Activated T-helper 2 cell treated with anti-CD3 and anti-CD28 coated beads, Interferon-gamma antibody, Interleukin-2, Interleukin-4, amounts not matched to agents 10 μg/mL and 5 μg/mL and 100 μg/mL, durations not matched to agents 14 hours and 24 hours and 36 hours (primary cell): ENCODE measurements at places on chromosomes 6 and 20. TPM values are rescaled to one million over a fixed set of nuclear protein-coding genes. Genes with fewer than 3 reads are reported as not detected.

GRCh38 chr6:37653933-37654565, 43.6 kb downstream of the MDGA1 start:
- no peak overlapping the region for H3K27ac ChIP-seq
- H3K36me3 ChIP-seq, result peaks cover 4% of the 10 kb centered on the region
- peaks cover 10% of the 10 kb centered on the region for H3K4me1 ChIP-seq
- no peak overlapping the region for H3K4me3 ChIP-seq

- H3K27ac ChIP-seq, result no peak overlapping the region
- DNase-seq, result no peak
- no peak overlapping the region for H3K4me3 ChIP-seq
- peaks cover 2% of the 10 kb centered on the region for H3K4me1 ChIP-seq
- H3K27me3 ChIP-seq, result no peaks in the 10 kb centered on the region
Observed at GRCh38 chr20:34781220-34781619, 44.2 kb downstream of the NCOA6 start.

- no peak overlapping the region for H3K4me3 ChIP-seq
- H3K36me3 ChIP-seq, result peaks cover 5% of the 10 kb centered on the region
- DNase-seq, result no peak
- H3K27me3 ChIP-seq, result peaks cover 8% of the 10 kb centered on the region
- no peaks in the 10 kb centered on the region for H3K4me1 ChIP-seq
- no peak overlapping the region for H3K27ac ChIP-seq
Observed at GRCh38 chr6:20497216-20498040, 36.8 kb upstream of the CDKAL1 start.

GRCh38 chr6:112800916-112801315, 453.8 kb downstream of the RFPL4B start:
- H3K27me3 ChIP-seq, result no peaks in the 10 kb centered on the region
- H3K36me3 ChIP-seq, result no peaks in the 10 kb centered on the region
- no peak overlapping the region for H3K4me3 ChIP-seq
- no peaks in the 10 kb centered on the region for H3K4me1 ChIP-seq
- no peak overlapping the region for H3K27ac ChIP-seq

DNA sequence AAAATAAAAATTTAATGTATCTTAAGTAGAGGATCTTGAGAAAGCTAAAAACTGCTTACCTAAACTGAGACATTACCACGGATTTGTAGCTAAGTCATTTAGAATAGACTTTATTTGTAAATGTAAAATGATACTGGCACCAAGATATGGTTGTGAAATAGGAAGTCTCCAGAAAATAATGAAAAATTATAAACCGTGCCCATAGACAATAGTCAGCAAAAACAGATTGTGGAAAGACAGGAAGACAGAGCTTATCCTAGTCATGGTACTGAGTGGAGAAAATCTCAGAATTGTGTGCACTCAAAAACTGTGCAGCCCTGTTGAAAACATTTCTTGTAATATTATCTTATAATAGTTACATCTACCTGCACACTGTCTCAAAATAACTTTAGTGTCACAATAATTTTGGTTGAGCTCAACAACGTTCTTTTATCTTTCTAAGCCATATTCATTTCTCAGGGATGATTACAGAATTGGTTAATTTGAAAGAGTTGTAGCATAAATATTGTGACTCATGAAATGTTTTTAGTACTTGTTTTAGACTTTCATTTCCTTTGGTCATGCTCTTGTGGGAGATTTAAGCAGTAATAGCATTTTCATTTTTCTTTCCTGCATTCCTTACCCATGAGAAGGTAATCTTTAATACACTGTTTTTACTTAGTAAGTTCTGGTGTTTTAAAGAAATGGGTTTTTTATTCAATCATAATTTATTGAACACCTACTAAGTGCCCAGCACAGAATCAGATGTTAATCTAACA, 174.5 kb downstream of the SOX4 start:
- no peak for DNase-seq
- H3K4me1 ChIP-seq, result peaks cover 11% of the 10 kb centered on the region
- peaks cover 2% of the 10 kb centered on the region for H3K27me3 ChIP-seq
- H3K27ac ChIP-seq, result no peak overlapping the region

DNA sequence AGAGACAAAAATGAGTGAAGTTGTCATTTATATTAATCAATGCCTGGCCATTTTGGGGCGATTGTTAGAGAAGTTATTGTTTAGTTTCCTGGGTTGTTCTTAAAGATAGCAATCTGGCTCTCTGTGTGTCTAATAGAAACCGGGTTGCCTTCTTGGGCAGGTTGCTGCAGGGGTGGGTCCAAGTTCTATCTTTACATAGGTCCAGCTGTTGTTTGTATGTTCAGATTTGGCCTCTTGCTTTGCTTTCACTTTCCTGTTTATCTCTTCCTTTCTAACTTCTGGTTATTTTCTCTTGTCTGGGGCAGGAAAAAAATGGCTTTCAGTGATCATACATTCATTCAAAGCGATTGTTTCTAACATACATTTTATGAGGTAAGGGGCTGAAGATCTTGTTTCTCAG, 128.4 kb upstream of the NOX3 start:
- H3K4me1 ChIP-seq, result no peaks in the 10 kb centered on the region
- H3K27ac ChIP-seq, result no peak overlapping the region
- DNase-seq, result no peak
- no peak overlapping the region for H3K4me3 ChIP-seq

DNA sequence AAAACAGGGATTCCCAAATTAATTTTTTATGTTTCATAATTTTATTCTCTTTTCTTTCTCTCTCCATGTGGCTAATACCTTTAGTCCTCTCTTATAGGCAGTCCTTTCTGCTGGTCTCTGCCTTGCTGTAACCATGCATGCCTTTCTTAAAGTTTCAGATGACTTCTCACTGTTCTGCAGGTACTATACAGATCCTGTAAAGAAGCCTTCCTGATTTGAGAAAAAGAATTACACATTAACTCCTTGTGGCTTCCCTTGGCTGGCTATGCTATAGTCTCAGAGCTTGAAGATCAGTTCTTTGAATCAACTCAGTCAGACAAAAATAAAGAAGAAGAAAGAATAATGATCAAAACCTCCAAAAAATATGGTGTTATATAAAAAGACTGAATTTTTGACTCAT, 7.3 kb upstream of the GPR63 start:
- H3K27ac ChIP-seq, result no peak overlapping the region
- peaks cover 2% of the 10 kb centered on the region for H3K4me1 ChIP-seq
- peaks cover 40% of the 10 kb centered on the region for H3K27me3 ChIP-seq

DNA sequence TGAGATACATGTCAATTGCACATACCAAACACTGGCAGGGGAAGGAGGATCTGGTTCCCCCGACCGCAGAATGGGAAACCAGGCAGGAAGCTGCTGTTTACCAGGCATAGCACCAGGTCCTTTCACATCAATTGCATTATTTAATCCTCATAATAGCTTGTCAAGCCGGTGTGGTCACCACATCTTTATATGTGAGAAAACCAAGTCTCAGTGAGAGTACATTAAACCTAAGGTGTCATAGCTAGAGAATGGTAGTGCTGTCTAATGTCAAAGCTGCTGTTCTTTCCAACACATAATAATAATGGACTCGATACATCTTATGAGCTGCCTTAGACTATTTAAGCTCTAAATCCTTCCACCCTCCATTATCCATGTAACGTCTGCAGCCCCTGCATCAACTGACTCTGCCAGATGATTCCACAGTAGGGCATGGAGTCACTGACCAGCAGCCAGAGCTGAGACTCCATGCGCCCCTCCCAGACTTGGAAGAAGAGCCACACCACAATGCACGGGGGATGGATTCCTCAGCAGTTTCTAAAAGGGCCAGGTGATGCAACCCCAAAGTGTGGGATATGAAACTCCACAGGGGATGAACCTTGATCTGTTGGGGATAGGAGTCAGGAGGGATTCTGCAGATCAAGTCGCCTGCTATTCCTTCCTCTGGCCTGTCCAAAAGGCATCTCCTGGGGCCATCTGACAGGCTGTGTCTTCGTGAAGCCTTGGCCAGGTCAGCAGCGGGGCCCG, 71.8 kb downstream of the GPR6 start:
- no peak overlapping the region for H3K4me3 ChIP-seq
- H3K4me1 ChIP-seq, result no peaks in the 10 kb centered on the region
- no peak for DNase-seq
- no peak overlapping the region for H3K27ac ChIP-seq
- H3K27me3 ChIP-seq, result peaks cover 7% of the 10 kb centered on the region
- H3K36me3 ChIP-seq, result no peaks in the 10 kb centered on the region

- DNase-seq, result no peak
- H3K4me3 ChIP-seq, result no peak overlapping the region
- H3K4me1 ChIP-seq, result peaks cover 2% of the 10 kb centered on the region
- no peak overlapping the region for H3K27ac ChIP-seq
- no peaks in the 10 kb centered on the region for H3K36me3 ChIP-seq
- H3K27me3 ChIP-seq, result peaks cover 11% of the 10 kb centered on the region
Observed at GRCh38 chr6:129432738-129433137, 277.2 kb downstream of the ARHGAP18 start.

DNA sequence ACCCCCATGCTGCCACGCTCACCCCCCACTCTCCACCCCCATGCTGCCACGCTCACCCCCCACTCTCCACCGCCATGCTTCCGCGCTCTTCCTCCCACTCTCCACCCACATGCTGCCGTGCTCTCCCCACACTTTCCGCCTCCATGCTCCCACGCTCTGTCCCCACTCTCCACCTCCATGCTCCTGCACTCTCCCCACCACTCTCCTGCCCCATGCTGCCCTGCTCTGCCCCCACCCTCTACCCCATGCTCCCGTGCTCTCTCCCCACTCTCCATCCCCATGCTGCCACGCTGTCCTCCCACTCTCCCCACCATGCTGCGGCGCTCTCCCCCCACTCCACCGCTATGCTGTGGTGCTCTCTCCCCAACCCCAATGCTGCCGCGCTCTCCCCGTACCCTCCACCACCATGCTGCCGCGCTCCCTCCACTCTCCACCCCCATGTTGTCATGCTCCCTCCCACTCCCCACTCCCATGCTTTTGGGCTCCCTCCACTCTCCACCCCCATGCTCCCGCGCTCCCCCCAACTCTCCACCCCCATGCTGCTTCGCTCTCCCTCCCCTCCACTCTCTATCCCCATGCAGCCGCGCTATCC, 46.0 kb upstream of the PDE10A start:
- H3K4me1 ChIP-seq, result no peaks in the 10 kb centered on the region
- DNase-seq, result no peak
- no peaks in the 10 kb centered on the region for H3K36me3 ChIP-seq
- H3K27ac ChIP-seq, result no peak overlapping the region
- no peaks in the 10 kb centered on the region for H3K27me3 ChIP-seq

- peak overlapping the region; percentile 95 for H3K27ac ChIP-seq
- peak; percentile 55 for DNase-seq
- no peaks in the 10 kb centered on the region for H3K36me3 ChIP-seq
- H3K27me3 ChIP-seq, result peaks cover 56% of the 10 kb centered on the region
- peak overlapping the region; percentile 99 for H3K4me3 ChIP-seq
Observed at GRCh38 chr6:37698264-37699137, 818 bp upstream of the MDGA1 start.

DNA sequence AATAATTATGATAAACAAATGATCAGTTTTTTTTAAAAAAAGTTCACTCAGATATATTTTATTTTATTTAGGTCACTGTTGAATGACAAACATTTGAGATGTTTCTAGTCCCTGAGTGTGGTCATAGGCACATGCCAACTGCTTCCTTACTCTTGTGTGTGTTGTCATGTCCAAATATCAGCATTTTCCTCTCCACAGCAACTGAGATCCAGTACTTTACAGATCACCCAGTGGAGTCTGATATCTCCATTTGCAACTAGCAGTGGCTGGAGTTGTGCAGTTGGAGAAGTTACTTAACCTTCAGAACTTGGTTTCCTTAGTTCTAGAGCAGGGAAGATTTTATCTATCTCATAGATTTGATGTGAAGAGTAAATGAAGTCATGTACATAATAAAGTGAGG, 101.3 kb downstream of the MYB start:
- DNase-seq, result no peak
- H3K4me3 ChIP-seq, result no peak overlapping the region
- peaks cover 39% of the 10 kb centered on the region for H3K36me3 ChIP-seq
- no peak overlapping the region for H3K27ac ChIP-seq

GRCh38 chr6:106002005-106002404, 84.1 kb upstream of the PRDM1 start:
- DNase-seq, result no peak
- H3K36me3 ChIP-seq, result no peaks in the 10 kb centered on the region
- H3K27ac ChIP-seq, result no peak overlapping the region
- H3K27me3 ChIP-seq, result peaks cover 52% of the 10 kb centered on the region

DNA sequence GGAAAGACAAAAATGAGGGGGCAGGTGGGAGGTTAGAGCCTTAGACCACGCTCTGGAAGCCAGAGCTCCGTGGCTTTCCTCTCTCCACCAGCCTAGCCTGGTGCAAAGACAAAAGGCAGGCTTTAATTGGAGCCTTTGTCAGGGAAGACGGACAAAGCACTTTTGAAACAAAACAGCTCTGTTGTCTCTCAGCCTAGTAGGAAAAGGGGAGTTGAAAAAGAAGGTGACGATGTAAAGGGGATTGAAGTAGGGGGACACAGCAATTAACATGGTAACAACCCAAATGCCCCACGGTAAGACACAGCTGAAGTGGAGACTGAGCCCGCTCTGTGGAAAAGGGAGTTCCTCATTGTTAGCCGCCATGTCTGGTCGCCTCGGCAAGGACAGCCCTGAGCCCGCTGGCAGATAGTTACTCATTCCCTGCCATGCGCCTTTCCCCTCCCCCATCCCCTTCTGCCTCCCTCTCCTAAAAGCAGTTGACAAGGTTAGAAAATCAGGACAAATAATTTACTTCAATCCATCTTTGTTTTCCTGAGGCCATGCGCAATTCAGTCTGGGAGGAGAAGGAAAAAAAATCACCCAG, 93.0 kb downstream of the TCP11 start:
- no peak overlapping the region for H3K4me3 ChIP-seq
- DNase-seq, result no peak
- no peaks in the 10 kb centered on the region for H3K27me3 ChIP-seq

The COL21A1 gene
- total RNA-seq, result not detected in 2 replicates

The TGM3 gene
- total RNA-seq, result not detected in 2 replicates

The AGER gene
- 18.5 and 20.9 TPM in 2 replicates for total RNA-seq

The WFDC2 gene
- total RNA-seq, result not detected in 2 replicates

The NKAIN2 gene
- not detected in 2 replicates for total RNA-seq

The BMP7 gene
- total RNA-seq, result not detected in 2 replicates

The C6orf52 gene
- total RNA-seq, result 1.7 and 2.4 TPM in 2 replicates
